H9 (cell line): ENCODE measurements at places on chromosomes 6 and 20. TPM values are rescaled to one million over a fixed set of nuclear protein-coding genes. Genes with fewer than 3 reads are reported as not detected.
A peak's percentile ranks its signal among the peaks of the same experiment; 100 is the strongest.

DNA sequence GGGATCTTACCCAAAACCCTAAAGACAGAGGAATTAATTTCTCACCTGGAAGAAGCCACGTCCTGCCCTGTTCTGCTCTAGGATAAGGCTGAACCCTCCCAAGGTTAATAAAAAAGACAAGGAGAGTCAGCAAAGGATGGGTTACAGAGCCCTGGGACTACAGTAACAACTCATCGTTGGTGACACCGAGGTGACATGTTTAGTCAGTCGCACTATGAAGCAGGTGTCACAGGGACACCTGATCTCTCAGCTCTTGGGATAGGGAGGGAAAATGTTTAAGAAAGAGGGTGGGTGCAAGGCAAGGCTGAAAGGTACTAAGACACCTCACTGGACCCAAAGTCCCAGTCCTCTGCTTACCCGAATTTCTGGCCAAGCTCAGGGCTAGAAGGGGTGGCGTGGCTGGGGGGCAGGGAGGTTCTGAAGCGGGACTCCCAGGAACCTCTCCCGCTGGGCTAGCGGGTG is 562 bp downstream of the MOCS1 start:
- no peaks in the 10 kb centered on the region; the same call in 1 of the 2 replicates for H3K27me3 ChIP-seq
- peaks cover 6% of the 10 kb centered on the region for H3K36me3 ChIP-seq
- peak overlapping the region; percentile 75 for H3K4me3 ChIP-seq
- H3K4me1 ChIP-seq = no peaks in the 10 kb centered on the region; the same call in 1 of the 2 replicates
- no peak overlapping the region for H3K27ac ChIP-seq

GRCh38 chr20:53493311-53493857 is 100.3 kb downstream of the ZNF217 start:
- H3K4me3 ChIP-seq = no peak overlapping the region
- H3K36me3 ChIP-seq = no peaks in the 10 kb centered on the region; the same call in 2 of the 3 replicates
- H3K27me3 ChIP-seq = no peaks in the 10 kb centered on the region
- no peak overlapping the region for H3K27ac ChIP-seq
- H3K4me1 ChIP-seq = no peaks in the 10 kb centered on the region

- peaks cover 3% of the 10 kb centered on the region for H3K4me1 ChIP-seq
- H3K27ac ChIP-seq = no peak overlapping the region
- H3K4me3 ChIP-seq = peak overlapping the region; percentile 92
- H3K36me3 ChIP-seq = peaks cover 6% of the 10 kb centered on the region; the same call in 1 of the 2 replicates
- no peaks in the 10 kb centered on the region for H3K27me3 ChIP-seq
Observed at GRCh38 chr6:17986656-17987446, 584 bp downstream of the KIF13A start.

- no peak overlapping the region for H3K27ac ChIP-seq
- no peaks in the 10 kb centered on the region for H3K27me3 ChIP-seq
- peak; percentile 66 for DNase-seq
- H3K4me1 ChIP-seq = no peaks in the 10 kb centered on the region
- peaks cover 6% of the 10 kb centered on the region; the same call in 1 of the 2 replicates for H3K36me3 ChIP-seq
- no peak overlapping the region for H3K4me3 ChIP-seq
Observed at GRCh38 chr6:88238065-88238464, 71.9 kb upstream of the CNR1 start.

- DNase-seq = no peak
- peaks cover 5% of the 10 kb centered on the region for H3K36me3 ChIP-seq
- H3K27ac ChIP-seq = no peak overlapping the region
- no peak overlapping the region for H3K4me3 ChIP-seq
Observed at GRCh38 chr6:161066511-161066910, 74.9 kb downstream of the MAP3K4 start.

GRCh38 chr6:54335871-54336270 is 27.6 kb downstream of the TINAG start:
- H3K36me3 ChIP-seq = no peaks in the 10 kb centered on the region; the same call in 1 of the 2 replicates
- no peak overlapping the region for H3K27ac ChIP-seq
- H3K4me1 ChIP-seq = no peaks in the 10 kb centered on the region; the same call in 1 of the 2 replicates
- no peaks in the 10 kb centered on the region for H3K27me3 ChIP-seq

GRCh38 chr6:7532232-7532631 is 9.2 kb upstream of the DSP start:
- H3K27me3 ChIP-seq = no peaks in the 10 kb centered on the region
- no peak overlapping the region for H3K4me3 ChIP-seq
- no peak overlapping the region for H3K27ac ChIP-seq

GRCh38 chr20:16674243-16674642 is 55.6 kb upstream of the SNRPB2 start:
- no peak for DNase-seq
- no peak overlapping the region for H3K27ac ChIP-seq
- no peaks in the 10 kb centered on the region for H3K27me3 ChIP-seq
- H3K4me3 ChIP-seq = no peak overlapping the region
- no peaks in the 10 kb centered on the region for H3K36me3 ChIP-seq
- H3K4me1 ChIP-seq = no peaks in the 10 kb centered on the region

DNA sequence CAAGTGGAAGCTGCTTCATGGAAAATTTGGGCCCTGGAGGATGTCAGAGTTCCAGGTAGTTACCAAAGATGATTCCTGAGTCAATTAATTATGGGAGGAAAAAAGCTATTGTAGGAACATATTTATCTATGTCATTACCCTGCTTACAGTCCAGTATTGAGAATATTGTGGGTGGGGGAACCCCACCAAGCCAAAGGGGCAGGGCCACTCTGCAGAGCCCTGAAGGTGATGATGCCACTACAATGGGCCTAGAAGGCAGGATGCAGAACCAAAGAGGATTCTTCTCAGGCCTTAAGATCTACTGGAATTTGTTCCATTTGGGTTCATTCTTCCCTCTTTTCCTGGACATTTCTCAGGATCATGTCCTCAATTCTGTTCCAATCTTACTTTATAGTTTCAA is 375.2 kb upstream of the MARCKS start:
- no peak overlapping the region for H3K4me3 ChIP-seq
- no peak overlapping the region for H3K27ac ChIP-seq
- H3K4me1 ChIP-seq = no peaks in the 10 kb centered on the region; the same call in 1 of the 2 replicates

DNA sequence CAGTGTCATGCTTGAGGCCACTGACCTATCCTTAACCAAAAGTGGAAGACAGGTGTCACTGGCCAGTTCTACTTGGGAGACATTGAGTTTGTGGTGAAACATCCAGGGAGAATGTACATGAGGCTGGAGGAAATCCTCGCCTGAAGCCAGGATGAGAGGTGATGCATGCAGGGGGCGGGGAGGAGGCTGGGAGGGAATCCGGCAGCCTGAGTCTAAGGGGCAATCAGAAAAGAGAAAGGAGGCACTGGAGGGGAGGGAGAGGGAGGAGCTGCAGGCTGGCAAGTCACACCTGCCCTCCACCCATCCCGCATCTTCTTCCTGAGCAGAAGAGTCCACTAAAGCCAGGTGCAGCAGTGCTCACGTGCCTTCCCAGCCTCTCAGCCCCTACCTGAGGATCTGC is 14.9 kb upstream of the DDO start:
- H3K4me3 ChIP-seq = no peak overlapping the region
- H3K27ac ChIP-seq = no peak overlapping the region
- H3K4me1 ChIP-seq = no peaks in the 10 kb centered on the region; the same call in 1 of the 2 replicates
- DNase-seq = peak; percentile 65
- no peaks in the 10 kb centered on the region for H3K27me3 ChIP-seq

- H3K4me1 ChIP-seq = peaks cover 5% of the 10 kb centered on the region
- H3K27me3 ChIP-seq = no peaks in the 10 kb centered on the region
- peaks cover 46% of the 10 kb centered on the region for H3K36me3 ChIP-seq
- DNase-seq = no peak
- no peak overlapping the region for H3K4me3 ChIP-seq
Observed at GRCh38 chr20:49052334-49052733, 6.2 kb downstream of the CSE1L start.

Gene HLA-DPB1
- total RNA-seq = 23.4 and 23.6 TPM in 2 replicates

Gene PRKN
- total RNA-seq = 1.3 and 2.0 TPM in 2 replicates

Gene CCN6
- total RNA-seq = not detected in 2 replicates

Gene HCRTR2
- not detected in 2 replicates for total RNA-seq

Gene CDKAL1
- 21.6 and 23.0 TPM in 2 replicates for total RNA-seq

Gene RFX6
- total RNA-seq = not detected in 2 replicates

Gene C4A
- total RNA-seq = 4.3 and 5.1 TPM in 2 replicates

Gene ZNF391
- total RNA-seq = 4.4 and 5.4 TPM in 2 replicates

Gene SCRT2
- not detected in 2 replicates for total RNA-seq
